ENCODE measurements at places on chromosomes 4 and X. TPM values are rescaled to one million over a fixed set of nuclear protein-coding genes. Genes with fewer than 3 reads are reported as not detected.

CLGN gene
- total RNA-seq: not detected

F8A3 gene
- total RNA-seq: 46.4 TPM

GLRA3 gene
- not detected for total RNA-seq

GASK1B gene
- not detected for total RNA-seq

GRCh38 chr4:55321707-55322264, 24.3 kb upstream of the SRD5A3 start:
- DNase-seq: no peak
- peaks cover 54% of the 10 kb centered on the region for H3K27me3 ChIP-seq
- H3K4me3 ChIP-seq: no peak overlapping the region
- H3K36me3 ChIP-seq: no peaks in the 10 kb centered on the region
- H3K4me1 ChIP-seq: peaks cover 9% of the 10 kb centered on the region

- H3K36me3 ChIP-seq: no peaks in the 10 kb centered on the region
- H3K27me3 ChIP-seq: no peaks in the 10 kb centered on the region
- DNase-seq: no peak
- no peak overlapping the region for H3K4me3 ChIP-seq
- no peak overlapping the region for H3K27ac ChIP-seq
- H3K4me1 ChIP-seq: no peaks in the 10 kb centered on the region
These were observed 12.8 kb upstream of the AFP start for GRCh38 chr4:73423184-73423583.

- no peaks in the 10 kb centered on the region for H3K36me3 ChIP-seq
- no peaks in the 10 kb centered on the region for H3K4me1 ChIP-seq
- H3K27me3 ChIP-seq: no peaks in the 10 kb centered on the region
These were observed 119.0 kb upstream of the SLC6A14 start for GRCh38 chrX:116317409-116317808.

Measured in natural killer cell treated with Interleukin-12 subunit alpha and Interleukin-12 subunit beta and Interleukin-15 and Interleukin-18, amount 100 ng/mL, for 72 hours (primary cell).